ELF-1 (cell line): ENCODE measurements at places on chromosomes 5 and 9.

GRCh38 chr5:143918961-143919360 lies 107.0 kb downstream of the HMHB1 start:
- no peak for DNase-seq

- no peak for DNase-seq
Observed at GRCh38 chr5:115946655-115947054, 15.6 kb upstream of the LVRN start.

- DNase-seq: no peak
Observed at GRCh38 chr5:73388306-73388684, 60.3 kb downstream of the FOXD1 start.

DNA sequence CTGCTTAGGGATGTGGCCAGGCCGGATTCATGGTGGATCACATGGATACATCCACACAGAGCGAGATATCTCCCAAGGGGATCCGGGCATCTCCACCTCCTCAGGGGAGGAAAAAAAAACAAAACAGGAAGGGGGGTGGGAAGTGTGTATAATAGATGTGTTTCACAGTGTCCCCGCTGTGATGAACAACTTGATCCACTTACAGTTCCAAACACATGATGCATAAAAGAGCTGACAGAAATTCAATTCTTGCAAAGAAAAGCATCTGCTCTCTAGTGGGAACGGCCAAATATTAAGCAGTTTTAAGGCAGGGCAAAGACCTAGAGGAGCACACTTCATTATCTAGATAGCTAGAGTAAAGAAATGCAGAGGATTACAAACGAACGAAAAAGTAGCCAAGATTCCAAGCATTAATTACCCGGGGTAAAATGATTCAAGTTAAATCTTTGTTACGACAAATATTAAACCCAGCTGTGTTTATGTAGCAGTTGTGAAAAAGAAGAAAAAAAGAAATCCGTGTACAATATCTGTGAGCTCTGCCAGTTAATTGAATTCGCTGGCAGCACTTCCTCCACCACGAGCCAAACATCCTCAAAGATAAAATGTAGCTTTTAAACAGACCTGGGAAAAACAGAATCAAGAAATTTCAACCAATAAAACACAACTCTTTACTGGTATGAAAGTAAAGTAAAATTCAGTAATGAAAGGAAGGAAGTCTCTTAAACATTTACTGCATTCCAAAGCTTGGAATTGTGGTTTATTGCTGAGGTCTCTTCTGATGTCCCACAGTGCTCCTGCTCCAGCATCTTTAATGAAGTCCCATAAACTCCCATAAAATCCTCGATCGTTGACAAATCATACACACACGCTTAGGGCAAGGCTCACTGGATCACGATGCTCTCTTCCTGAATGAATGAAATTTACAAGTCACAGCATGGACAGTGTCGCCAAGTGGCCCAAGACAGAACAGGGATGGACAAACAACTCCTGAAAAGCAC lies 213.0 kb downstream of the CRB2 start:
- no peak for DNase-seq

- DNase-seq: no peak
Observed at GRCh38 chr5:181229996-181230395, 6.9 kb downstream of the TRIM41 start.

- peak; percentile 96 for DNase-seq
Observed at GRCh38 chr5:141848744-141849414, 29.3 kb downstream of the PCDH1 start.

DNA sequence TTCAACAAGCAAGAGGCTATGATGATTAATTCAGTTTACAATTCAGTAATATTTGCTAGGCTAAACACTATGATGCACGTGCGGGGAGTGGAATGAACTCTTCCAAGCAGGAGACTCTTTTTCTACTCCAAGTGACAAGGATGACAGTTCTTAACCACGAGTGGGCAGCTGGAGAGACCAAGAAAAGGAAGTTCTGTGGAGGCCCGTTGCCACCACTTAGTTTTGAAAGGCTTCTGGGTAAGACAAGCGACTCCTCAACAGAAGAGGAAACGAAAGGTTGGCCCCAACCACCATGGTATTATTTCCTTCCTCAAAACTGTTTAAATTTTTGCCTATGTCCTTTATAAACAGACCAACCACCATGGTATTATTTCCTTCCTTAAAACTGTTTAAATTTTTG lies 2.8 kb downstream of the DCAF12 start:
- no peak for DNase-seq
